ENCODE measurements at places on chromosomes 12 and 14. TPM values are rescaled to one million over a fixed set of nuclear protein-coding genes. Genes with fewer than 3 reads are reported as not detected.

Gene TAS2R50
- 1.8 TPM for total RNA-seq

Gene IL23A
- 1.8 TPM for total RNA-seq

DNA sequence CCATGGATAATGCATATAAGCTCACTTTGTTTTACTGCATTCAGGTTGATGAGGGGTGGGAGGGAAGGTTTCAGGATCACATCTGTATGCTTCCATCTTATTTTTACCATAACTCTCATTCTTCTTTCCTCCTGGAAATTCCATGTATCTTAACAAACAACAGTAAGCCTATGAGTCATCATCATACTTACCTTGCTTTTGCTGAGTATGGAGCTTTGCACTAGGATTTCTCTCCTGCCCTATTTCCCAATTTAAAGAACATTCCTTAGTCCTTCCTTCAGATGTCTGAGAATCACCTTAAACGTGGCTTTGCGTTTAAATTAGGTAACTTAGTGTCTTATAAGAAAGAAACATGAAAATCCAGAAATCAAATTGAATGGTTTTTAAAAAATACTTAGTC, 1.6 kb upstream of the CLEC14A start:
- no peak for DNase-seq
- no peak overlapping the region for H3K27ac ChIP-seq
- no peak overlapping the region for H3K4me3 ChIP-seq
- no peaks in the 10 kb centered on the region for H3K4me1 ChIP-seq
- H3K36me3 ChIP-seq = no peaks in the 10 kb centered on the region
- H3K27me3 ChIP-seq = no peaks in the 10 kb centered on the region

GRCh38 chr12:47186246-47186645, 106.5 kb upstream of the AMIGO2 start:
- H3K27ac ChIP-seq = no peak overlapping the region
- no peak overlapping the region for H3K4me3 ChIP-seq
- H3K36me3 ChIP-seq = peaks cover 12% of the 10 kb centered on the region
- H3K4me1 ChIP-seq = peaks cover 65% of the 10 kb centered on the region

DNA sequence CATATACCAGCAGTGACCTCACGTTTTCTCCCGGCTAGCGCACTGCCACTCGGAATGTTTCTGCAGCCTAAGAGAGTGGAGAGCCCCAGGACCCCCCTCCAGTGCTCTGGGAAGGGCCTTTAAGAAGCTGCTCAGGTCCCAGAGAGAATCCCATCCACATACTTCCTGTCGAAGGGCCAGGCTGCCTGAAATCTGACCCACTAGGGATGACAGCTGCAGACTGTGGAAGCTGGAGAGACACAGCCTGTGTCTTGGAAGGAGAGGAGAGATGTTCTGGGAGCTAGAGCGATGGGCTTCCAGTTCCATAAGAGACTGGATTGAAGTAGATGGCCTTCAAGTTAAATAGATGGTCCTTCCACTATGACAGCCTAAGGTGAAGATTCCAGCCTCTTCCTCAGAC, 54.4 kb downstream of the IQSEC3 start:
- no peaks in the 10 kb centered on the region for H3K4me1 ChIP-seq
- DNase-seq = no peak
- no peak overlapping the region for H3K27ac ChIP-seq
- peaks cover 72% of the 10 kb centered on the region for H3K27me3 ChIP-seq
- no peaks in the 10 kb centered on the region for H3K36me3 ChIP-seq

DNA sequence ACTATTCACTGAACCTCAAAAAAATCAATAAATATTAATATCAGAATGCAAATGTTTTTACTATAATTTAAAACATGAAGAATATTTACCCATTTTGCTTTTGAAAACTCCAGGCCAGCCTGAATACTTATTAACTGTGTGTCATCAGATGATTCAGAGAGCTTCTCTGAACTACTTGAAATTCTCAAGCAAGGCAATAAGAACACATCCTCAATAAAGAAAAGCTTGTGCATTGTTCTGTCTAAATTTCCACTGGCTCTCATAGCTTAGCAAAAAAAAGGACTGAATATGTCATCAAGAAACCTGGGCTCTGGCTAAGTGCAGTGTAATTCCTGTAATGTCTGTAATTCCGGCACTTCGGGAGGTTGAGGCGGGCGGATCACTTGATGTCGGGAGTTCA, 194.1 kb downstream of the BTG1 start:
- peaks cover 23% of the 10 kb centered on the region for H3K4me1 ChIP-seq
- H3K27me3 ChIP-seq = no peaks in the 10 kb centered on the region
- H3K27ac ChIP-seq = peak overlapping the region; percentile 37
- no peak overlapping the region for H3K4me3 ChIP-seq

DNA sequence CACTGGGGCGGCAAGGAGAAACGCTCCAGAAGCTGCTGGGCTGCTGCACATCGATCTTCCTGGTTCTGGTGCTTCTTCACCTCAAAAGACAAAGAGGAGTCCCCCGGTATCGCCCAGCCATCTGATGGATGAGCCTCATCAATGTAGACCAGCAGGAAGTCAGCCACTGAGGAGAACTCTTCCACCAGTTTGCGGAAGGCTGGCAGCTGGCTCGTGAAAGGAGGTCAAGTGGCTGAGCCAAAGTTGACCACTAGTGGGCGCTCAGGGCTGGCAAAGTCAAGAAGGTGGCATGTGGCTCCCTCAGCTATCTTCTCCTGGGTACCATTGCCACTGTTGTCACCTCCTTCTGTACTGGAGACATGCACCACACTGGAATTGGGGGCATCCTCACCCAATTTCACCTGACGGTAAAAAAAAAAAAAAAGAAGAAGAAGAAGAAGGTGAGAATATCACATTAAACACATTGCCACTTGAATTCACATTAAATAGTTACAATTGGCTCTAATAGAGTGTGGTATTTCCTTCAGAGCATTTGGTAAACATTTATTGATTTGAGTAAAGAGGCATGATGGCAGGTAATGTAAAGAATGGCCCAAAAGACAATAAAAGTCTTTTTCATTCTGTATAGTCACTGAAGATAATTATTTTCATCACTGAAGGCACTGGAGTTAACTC, 8.3 kb downstream of the DIO2 start:
- DNase-seq = peak; percentile 12
- H3K36me3 ChIP-seq = no peaks in the 10 kb centered on the region
- no peak overlapping the region for H3K27ac ChIP-seq
- H3K27me3 ChIP-seq = no peaks in the 10 kb centered on the region
- no peaks in the 10 kb centered on the region for H3K4me1 ChIP-seq
- no peak overlapping the region for H3K4me3 ChIP-seq

- peak overlapping the region; percentile 69 for H3K27ac ChIP-seq
- peaks cover 44% of the 10 kb centered on the region for H3K4me1 ChIP-seq
Measured at GRCh38 chr12:111438481-111438880, 32.8 kb downstream of the SH2B3 start.

DNA sequence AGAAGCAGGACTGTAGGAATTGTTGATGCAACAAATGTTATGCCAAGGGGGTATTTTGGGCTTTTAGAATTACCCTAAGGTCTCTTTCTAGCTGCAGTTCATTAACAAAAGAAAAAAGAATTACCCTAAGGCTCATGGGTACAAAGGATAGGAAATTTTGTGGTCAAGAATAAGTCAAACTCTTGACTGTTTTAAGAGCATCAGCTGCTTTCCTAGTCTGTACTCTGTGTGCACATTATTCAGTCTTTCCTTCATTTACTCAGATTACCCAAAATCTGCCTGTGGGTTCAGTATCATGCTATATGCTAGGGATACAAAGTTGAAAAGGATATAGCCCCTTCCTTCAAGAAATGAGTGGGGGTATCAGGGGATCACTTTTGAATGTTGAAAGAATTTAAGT, 36.5 kb upstream of the CCDC88C start:
- no peaks in the 10 kb centered on the region for H3K27me3 ChIP-seq
- no peak overlapping the region for H3K4me3 ChIP-seq
- no peaks in the 10 kb centered on the region for H3K4me1 ChIP-seq
- H3K36me3 ChIP-seq = peaks cover 17% of the 10 kb centered on the region
- DNase-seq = no peak

DNA sequence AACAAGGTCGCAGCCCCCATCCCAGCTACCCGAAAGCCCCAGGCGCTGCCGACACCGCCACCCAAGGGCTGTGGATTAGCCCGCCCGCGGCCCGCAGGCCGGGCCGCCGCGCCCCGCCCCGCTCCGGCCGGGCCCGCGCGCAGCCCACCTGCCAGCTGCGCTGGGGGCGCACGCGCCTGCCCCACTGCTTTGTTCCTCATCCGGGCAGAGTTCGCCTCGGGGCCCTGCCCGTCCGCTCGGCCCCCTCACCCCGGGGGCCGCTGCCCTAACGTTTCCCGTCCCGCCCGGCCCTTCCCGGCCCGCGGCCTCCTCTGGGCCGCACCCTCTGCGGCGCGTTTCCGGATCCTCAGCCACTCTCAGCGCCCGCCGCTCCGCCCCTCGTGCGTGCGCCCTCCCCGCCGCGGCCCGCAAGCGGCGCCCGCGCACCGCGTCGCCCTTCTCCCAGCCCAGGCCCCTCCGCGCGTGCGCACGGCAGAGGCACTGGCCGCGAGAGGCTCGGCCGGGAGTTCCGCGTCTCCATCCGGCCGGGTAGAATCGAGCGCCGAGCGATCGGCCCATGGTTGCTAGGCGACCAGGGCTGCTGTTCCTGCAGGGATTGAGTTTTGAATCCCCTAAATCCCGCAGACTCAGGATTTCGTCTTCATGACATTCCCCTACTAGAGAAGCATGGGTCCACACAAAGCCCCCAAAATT, at the start of gene PRDM4:
Gene PRDM4 (minus strand): TSS at position 329 of the 693 bp plus-strand sequence. CDS start 622 bp downstream, outside the sequence.
- peaks cover 34% of the 10 kb centered on the region for H3K36me3 ChIP-seq
- H3K27ac ChIP-seq = peak within 1 kb of the TSS; percentile 70
- H3K27me3 ChIP-seq = no peaks in the 10 kb centered on the region
- H3K4me1 ChIP-seq = peaks cover 8% of the 10 kb centered on the region
- H3K4me3 ChIP-seq = peak within 1 kb of the TSS; percentile 85
